ENCODE measurements at places on chromosomes 6 and 20. TPM values are rescaled to one million over a fixed set of nuclear protein-coding genes. Genes with fewer than 3 reads are reported as not detected.

Gene ATP6V1G2
- 2.5 TPM for total RNA-seq

DNA sequence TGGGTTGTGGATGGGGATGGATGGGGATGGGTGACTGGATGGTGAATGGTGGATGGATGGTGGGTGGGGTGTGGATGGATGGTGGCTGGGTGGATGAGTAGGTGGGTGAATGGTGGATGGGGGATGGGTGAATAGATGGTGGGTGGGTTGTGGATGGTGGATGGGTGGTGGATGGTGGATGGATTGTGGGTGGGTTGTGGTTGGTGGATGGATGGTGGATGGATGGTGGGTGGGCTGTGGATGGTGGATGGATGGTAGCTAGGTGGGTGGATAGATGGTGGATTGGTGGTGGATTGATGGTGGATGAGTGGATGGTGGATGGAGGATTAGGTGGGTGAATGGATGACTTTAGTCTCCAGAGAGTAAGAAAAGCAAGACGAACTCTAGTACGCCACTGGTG, 57.6 kb downstream of the YTHDF1 start:
- no peak for DNase-seq

GRCh38 chr6:147381712-147382111, 126.8 kb upstream of the SAMD5 start:
- no peak for DNase-seq

- DNase-seq = no peak
Observed at GRCh38 chr6:170405311-170405975, 98.9 kb downstream of the FAM120B start.

- DNase-seq = no peak
Observed at GRCh38 chr6:121330516-121330915, 3.8 kb downstream of the TBC1D32 start.

Gene MATN4
- not detected for total RNA-seq

Gene C6orf132
- total RNA-seq = 0.03 TPM

Gene CENPQ
- 18.2 TPM for total RNA-seq

GRCh38 chr20:25270829-25271251, 23.0 kb downstream of the PYGB start:
- no peak for DNase-seq

GRCh38 chr6:46956409-46956808, 34.7 kb upstream of the ADGRF5 start:
- no peak for DNase-seq

GRCh38 chr6:85920782-85921181, 278.1 kb upstream of the SYNCRIP start:
- DNase-seq = no peak

Gene BACH2
- total RNA-seq = 70.9 TPM

Gene RIPOR3
- not detected for total RNA-seq

- no peak for DNase-seq
Observed at GRCh38 chr20:50012282-50013263, 29.8 kb downstream of the SNAI1 start.

Gene SUMO4
- 10.1 TPM for total RNA-seq

DNA sequence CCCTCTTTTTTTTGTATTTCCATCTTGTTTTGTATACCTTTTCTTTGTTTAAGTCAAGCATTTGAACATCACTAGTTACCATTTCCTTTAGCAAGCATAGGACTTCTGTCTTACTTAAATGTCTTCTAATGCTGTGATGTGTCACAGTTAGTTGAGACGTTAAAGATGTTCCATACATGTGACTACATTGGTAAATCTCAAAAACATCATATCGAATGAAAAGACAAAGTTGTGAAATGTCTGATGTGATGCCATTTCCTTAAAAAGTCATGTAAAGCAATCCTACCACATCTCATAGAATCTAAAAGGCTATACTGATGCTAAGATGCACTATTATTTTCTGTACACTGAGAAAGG, 26.8 kb downstream of the SLC16A10 start:
- DNase-seq = no peak

DNA sequence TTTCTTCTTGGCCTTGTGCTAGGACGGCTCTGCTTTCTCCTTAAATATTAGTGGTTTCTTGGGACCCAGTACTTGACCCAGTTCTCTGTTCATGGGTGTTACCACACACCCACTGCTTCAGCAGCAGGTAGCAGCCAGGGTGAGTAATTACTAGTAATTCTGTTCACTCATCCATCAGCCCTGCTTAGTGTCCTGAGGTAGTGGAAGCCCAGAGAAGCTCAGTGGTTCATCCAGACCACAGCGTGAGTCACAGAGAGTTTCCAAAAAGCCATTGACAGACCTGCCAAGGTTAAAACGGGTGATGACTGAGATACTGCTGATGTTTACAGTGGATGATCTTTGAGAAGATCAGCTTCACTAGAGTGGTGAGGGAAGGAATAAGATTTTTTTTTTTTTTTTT, 51.7 kb upstream of the HINT3 start:
- peak; percentile 56 for DNase-seq

- no peak for DNase-seq
Observed at GRCh38 chr6:153927867-153928266, 111.2 kb upstream of the OPRM1 start.

Gene CCDC170
- not detected for total RNA-seq

GRCh38 chr20:10447028-10447427, 11.9 kb downstream of the SLX4IP start:
- DNase-seq = peak; percentile 78

DNA sequence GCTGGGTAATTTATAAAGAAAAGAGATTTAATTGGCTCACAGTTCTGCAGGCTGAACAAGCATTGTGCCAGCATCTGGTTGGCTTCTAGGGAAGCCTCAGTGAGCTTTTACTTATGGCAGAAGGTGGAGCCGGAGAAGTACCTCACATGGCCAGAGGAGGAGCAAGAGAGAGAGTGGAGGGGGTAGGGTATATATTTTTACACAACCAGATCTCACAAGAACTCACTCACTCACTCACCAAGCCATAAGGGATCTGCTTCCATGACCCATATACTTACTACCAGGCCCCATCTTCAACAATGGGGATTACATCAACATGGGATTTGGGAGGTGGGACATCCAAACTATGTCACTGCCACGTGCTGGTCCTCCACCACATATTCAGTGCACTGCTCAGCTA, 152.6 kb upstream of the PRND start:
- DNase-seq = no peak

Gene TUBB2A
- total RNA-seq = 2.7 TPM

DNA sequence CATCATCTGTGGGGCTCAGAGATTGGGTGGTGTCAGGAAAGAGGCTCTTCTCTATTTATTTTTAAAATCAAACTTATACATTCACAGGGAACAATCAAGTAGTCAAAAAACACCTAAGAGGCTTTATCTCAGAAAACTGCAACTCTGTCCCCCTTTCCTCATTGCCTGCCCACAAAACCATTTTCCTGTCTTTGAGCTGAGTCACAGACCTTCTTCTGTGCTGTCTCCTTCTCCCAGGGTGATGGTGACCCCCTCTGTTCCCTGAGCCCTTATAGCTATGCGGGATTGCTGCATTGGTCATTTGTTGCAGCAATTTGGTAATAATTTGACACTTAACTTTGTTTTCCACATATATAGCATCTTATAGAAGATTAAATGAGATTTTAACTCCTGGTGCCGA, 195.2 kb upstream of the PROKR2 start:
- peak; percentile 38 for DNase-seq

GRCh38 chr20:38023181-38024001, 9.9 kb downstream of the TTI1 start:
- DNase-seq = peak; percentile 17

Gene CYP39A1
- not detected for total RNA-seq

Gene VIP
- total RNA-seq = not detected
